ENCODE measurements at places on chromosomes 1 and 21. TPM values are rescaled to one million over a fixed set of nuclear protein-coding genes. Genes with fewer than 3 reads are reported as not detected.

The DCST2 gene
- not detected for total RNA-seq

The FCAMR gene
- not detected for total RNA-seq

The RGSL1 gene
- not detected for total RNA-seq

The ABCG1 gene
- total RNA-seq = not detected

The NECTIN4 gene
- not detected for total RNA-seq

The ARHGEF10L gene
- 6.8 TPM for total RNA-seq

The GPR3 gene
- 2.6 TPM for total RNA-seq
